MG63 (cell line): ENCODE measurements at places on chromosomes 11 and 22.

GRCh38 chr22:49962751-49963646, 2.4 kb downstream of the PIM3 start:
- DNase-seq: no peak

DNA sequence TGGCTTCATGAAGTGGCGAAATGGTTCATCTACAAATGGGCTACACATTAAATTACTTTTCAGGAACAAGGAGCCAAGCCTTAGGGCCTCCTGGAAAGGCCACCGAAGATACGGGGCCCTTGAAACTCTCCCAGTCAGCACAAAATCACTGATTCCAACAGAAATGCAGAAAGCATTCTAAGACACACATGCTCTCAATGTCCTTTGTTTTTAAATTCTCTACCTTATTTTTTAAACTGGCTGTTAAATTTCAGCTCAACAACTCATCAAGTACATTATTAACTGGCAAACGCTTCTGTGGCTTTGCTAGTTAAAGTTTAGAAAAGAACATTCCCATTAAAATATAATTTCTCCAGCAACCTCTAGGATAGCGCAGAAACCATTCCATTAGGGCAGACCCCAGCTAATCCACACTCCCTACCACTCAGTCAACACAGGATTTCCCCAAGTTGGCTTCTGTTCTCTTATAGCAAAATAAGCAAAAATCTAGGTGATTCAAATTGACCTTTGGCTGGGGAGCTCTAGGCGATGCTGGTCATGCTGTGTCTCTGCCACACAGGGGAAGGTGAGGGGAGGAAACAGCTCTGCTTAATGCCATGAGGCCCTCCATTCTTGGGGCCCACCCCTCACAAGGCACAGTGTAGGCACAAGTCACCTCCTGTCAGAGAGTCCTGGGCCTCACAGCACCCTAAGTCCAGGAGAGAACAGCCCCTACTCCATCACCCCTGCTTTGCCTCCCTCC, 47.1 kb downstream of the PLEKHA7 start:
- no peak for DNase-seq

DNA sequence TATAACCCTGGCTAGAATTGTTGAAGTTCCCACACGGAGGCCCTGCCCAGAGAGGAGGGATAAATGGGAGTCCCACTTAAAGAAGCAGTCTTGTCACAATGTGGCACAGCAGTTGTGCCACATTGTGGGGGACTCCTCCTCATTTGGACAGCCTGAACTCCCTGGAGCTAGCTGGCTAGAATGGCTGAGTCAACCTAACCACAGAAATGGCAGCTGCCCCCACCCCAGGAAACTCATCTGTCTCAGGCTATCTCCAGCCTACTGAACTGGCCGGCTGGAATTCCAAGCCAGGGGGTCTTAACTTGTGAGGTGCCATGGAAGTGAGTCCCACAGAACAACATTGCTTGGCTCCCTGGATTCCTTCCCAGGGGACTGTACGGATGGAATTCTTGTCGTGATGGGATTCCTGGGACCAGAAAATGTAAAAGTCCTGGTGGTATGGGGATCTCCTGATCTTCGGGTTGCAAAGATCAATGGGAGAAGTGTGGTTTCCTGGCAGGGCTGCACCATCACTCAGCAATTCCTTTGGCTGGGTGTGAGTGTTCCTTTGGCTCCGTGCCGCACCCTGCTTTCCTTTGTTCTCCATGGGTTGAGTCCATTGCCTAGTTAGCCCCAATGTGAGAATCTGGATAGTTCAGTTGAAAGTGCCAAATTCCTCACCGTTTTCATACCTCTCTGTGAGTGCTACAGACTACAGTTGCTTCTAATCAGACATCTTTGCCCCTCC, 791.2 kb upstream of the FAT3 start:
- no peak for DNase-seq

GRCh38 chr11:57935402-57936049, 88.2 kb upstream of the OR9Q1 start:
- DNase-seq: no peak

- no peak for DNase-seq
Measured at GRCh38 chr22:25348391-25348790, 129.0 kb downstream of the CRYBB2 start.

GRCh38 chr22:49152939-49153770, 674.5 kb downstream of the BRD1 start:
- no peak for DNase-seq

- DNase-seq: no peak
Measured at GRCh38 chr11:32752001-32752400, 42.5 kb downstream of the CCDC73 start.

DNA sequence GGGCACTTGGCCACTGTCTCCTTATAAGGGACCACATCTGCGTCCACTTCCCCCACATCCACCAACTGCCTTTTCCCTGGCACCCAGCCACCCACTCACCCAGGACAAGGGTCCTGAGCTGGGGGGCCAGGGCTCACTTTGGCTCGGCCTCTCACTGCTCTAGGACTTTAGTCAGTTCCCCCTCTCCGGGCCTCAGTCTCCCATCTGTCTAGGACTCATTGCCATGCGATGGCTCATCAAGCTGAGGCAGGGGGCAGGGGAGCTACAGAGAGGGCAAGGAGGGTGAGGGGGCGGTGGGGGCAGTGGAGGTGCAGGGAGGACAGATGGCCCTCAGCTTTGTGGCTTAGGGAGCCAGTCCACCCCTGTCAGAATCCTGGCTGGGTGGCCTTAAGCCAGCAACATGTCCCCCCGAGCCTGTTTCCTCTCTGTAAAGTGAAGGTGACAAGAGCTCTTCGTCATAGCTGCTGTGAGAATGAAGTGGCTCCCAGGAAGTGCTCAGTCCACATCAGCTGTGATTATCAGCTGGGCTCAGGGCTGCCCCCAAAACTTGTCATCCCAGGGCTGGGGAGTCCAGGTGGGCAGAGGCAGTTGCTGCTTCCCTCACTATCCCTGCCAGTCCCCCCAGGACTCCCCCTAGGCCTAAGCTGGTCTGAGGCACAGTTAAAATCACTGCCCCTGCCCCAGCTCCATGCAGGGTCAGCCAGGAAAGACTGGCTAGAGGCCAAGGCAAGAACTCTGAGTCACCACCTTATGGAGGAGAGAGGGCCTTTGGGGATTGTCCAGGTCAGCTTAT, 14.9 kb downstream of the RAC2 start:
- DNase-seq: peak; percentile 81

DNA sequence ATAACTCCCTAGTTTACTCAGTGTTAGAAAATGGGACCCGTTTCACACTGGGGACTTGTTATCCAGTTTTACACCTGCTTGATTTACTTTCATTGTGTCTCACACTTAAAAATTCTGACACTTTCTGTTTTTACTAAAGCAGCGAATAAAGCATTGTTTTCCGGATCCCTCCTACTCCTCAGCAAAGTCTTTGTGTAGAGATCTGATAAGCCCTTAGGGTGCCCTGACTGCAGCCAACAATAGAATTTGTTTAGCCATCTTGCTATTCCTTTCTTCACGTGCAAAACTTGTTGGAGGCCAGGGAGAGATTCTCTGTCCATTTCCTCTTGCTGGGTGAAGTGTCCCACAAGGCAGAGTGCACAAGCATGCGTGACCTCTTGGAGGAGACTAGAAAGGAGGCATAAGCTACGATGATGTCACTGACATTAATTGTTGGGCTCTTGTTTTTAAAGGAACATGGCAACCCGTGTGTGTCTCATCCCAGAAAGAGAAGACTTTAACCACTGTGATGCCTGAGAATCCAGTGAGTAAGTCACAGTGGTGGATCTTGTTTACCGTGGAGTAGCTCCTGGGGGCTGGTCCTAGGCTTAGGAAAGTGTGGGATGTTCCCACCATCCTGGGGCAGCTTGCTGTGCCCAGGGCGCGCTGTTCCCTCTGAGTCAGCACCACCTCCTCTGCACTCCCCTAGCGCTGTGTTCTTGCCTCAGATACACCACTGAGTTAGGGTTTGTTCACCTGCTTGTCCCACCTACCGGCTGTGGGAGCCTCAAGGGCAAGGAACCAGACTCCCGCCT, 27.7 kb downstream of the MICAL2 start:
- DNase-seq: peak; percentile 94

GRCh38 chr11:122215244-122215992, 99.4 kb upstream of the BLID start:
- DNase-seq: peak; percentile 97

DNA sequence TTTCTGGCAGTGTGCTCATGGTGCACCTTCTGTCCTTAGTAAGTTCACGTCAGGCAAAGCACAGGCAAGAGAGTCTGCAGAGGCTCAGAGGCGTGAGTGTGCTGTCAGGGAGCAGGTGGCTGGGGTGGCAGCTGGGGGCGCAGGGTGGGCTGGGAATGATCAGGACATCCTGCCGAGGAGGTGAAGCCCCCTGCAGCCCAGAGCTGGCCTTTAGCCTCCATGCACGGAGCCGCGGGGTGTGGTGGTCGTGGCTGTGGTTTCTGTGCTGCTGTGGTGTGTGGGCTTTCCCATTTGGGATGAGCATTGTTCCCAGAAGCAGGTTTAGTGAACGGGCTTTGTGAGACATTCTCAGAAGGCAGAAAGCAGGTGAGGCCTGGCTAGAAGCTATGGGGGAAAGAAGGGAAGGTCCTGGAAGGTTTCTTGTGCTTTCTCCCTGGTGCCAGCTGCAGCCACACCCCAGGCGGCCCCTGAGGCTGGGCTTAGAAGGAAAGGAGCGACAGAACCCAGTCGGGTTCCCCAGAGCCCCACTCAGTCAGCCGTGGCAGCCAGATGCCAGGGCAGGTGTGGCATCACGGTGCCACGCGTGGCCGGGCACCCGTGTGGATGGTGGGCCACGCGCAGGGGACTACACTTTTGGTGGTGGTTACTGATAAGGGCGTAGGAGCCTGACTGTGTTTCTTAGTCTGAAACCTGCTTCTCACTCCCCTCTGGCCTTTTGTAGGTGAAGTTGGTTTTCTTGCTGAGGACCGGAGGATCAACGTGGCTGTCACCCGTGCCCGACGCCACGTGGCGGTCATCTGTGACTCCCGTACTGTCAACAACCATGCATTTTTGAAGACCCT, 32.0 kb downstream of the IGHMBP2 start:
- DNase-seq: no peak

GRCh38 chr11:82869657-82870056, 30.6 kb downstream of the PRCP start:
- DNase-seq: no peak

DNA sequence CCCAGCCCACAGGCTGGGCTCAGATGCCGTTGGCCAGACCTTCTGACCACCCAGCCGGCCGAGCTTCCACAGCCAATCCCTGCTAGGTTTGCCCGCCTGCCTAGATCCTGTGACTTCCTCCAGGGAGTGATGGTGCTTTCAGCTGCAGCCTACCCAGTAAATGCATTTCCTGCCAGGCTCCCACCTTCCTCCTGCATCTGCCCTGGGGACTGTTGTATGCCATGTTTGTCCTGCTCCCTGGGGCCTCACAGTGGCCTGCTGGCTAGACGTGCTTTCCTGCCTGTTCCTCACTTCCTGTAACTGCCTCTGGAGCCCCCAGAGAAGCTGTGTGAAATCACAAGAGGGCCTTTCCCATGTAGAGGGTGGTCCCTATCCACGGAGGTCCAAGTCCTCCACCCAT, 86.2 kb downstream of the GALNT18 start:
- DNase-seq: no peak

DNA sequence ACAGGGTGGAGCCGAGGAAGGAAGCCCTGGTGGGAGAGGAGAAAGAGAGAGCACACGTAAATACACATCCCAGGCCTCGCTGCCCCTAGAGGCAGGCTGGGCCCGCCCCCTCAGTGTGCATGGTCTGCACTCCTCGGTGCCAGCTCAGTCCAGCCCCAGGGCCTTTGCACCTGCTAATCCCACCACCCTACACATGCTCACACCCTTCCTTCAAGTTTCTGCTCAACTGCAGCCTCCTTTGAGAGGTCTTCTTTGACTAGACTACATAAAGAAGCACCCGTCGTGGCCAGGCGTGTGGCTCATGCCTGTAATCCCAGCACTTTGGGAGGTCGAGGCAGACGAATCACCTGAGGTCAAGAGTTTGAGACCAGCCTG, 5.5 kb downstream of the IL2RB start:
- DNase-seq: no peak

DNA sequence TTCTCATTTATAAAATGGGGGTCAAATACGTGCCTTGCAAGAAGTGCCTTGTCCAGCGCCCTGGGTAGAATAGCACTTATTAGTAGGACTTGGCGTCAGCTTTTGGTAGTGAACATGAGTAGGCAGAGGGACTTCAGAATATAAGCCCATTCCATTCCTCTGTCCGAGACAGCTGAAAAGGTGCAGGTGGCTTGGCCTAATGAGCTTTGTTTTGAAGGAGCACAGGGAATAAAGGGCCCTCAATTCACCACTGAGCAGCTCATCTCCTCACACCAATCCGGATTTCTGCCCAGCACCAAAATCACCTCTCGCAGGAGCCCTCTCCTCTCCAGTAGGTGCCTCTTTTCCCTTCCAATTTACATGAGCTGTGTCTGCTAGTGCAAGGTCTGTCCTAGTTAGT, 91.2 kb downstream of the DSCAML1 start:
- DNase-seq: no peak

DNA sequence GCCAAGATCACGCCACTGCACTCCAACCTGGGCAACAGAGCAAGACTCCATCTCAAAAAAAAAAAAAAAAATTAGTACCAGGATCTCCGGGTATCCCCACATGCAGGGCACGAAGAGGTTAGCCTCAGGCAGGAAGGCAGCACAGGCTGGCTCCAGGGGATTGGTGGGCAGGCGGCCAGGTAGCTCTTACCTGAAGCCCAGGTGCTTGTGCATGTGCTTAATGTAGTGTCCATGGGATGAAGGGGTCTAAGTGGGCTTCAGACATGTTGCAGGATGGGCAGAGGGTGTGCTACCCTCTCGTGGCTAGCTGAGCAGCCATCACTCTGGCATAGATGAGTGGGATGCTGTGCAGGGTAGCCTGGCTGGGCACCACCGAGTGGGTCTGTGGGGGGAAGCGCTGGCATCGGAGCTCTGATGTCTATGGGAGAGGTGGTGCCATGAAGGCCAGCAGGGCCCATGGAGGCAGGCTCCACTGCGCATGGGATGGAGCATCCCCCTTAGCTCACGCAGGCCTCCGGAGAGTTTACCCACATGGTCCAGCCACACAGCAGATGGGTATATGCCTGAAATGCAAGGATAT, 11.0 kb downstream of the RFPL1 start:
- no peak for DNase-seq

GRCh38 chr11:19868281-19868821, 155.7 kb downstream of the NAV2 start:
- peak; percentile 80 for DNase-seq

GRCh38 chr11:116852261-116853031, 15.0 kb upstream of the APOA1 start:
- DNase-seq: peak; percentile 62

DNA sequence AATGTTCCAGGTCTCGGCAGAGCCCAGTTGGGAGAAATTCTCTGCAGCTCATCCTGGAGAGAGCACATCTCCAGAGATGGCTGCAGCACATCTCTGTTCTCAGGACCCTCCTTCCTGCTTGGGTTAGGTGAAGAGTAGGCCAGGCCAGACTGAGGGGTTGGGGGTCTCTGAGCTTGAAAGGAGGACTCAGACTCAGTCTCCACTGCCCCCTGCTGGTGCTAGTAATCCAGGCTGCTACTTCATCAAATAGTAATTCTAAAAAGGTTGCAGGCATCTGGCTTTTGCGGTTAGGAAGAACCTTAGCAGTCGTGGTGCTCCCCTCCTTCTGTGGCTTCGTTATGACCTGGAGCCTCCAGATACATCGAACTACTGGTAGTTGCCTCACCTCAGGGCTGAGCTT, 9.7 kb downstream of the TUB start:
- no peak for DNase-seq
